Melanocyte of skin (primary cell): ENCODE measurements at places on chromosomes 1 and 21. TPM values are rescaled to one million over a fixed set of nuclear protein-coding genes. Genes with fewer than 3 reads are reported as not detected.

SPATA45 gene
- 0.34 TPM in 1 of 2 replicates, not detected in the other for total RNA-seq

TENT5C gene
- total RNA-seq: 0.34 and 0.36 TPM in 2 replicates

CD1B gene
- not detected in 2 replicates for total RNA-seq

CLDN14 gene
- total RNA-seq: not detected in 2 replicates

CTSE gene
- 0.33 and 0.93 TPM in 2 replicates for total RNA-seq

PRDM2 gene
- 13.0 and 17.7 TPM in 2 replicates for total RNA-seq

ARHGEF16 gene
- total RNA-seq: under 0.01 and 0.46 TPM in 2 replicates

CD5L gene
- not detected in 2 replicates for total RNA-seq

FAM72D gene
- total RNA-seq: 1.7 and 2.3 TPM in 2 replicates

TP73 gene
- total RNA-seq: under 0.01 TPM in 1 of 2 replicates, not detected in the other

PCSK9 gene
- total RNA-seq: 1.7 and 2.2 TPM in 2 replicates

FBXO44 gene
- total RNA-seq: 17.9 and 26.6 TPM in 2 replicates

PIGR gene
- not detected in 2 replicates for total RNA-seq

TNN gene
- not detected in 2 replicates for total RNA-seq

GJC2 gene
- under 0.01 and 0.62 TPM in 2 replicates for total RNA-seq

LCE1A gene
- not detected in 2 replicates for total RNA-seq

KCNE1 gene
- total RNA-seq: 1.00 and 1.1 TPM in 2 replicates

OLFML2B gene
- 2.4 and 6.2 TPM in 2 replicates for total RNA-seq

DPM3 gene
- total RNA-seq: 33.3 and 59.7 TPM in 2 replicates

PPFIA4 gene
- total RNA-seq: 0.93 and 2.3 TPM in 2 replicates

TFF2 gene
- total RNA-seq: not detected in 2 replicates

KIAA1614 gene
- total RNA-seq: 3.9 and 4.7 TPM in 2 replicates

ZFP69B gene
- 2.0 TPM in 2 replicates for total RNA-seq

DDX59 gene
- 14.1 and 18.9 TPM in 2 replicates for total RNA-seq

IGSF21 gene
- total RNA-seq: not detected in 2 replicates

DEPDC1 gene
- total RNA-seq: 40.0 and 56.3 TPM in 2 replicates

ANKRD34A gene
- total RNA-seq: 0.15 and 0.67 TPM in 2 replicates

CFAP126 gene
- not detected in 2 replicates for total RNA-seq

ERICH3 gene
- not detected in 2 replicates for total RNA-seq

B3GALT2 gene
- 0.73 and 1.0 TPM in 2 replicates for total RNA-seq

PGLYRP4 gene
- total RNA-seq: not detected in 2 replicates

COL11A1 gene
- total RNA-seq: 71.6 and 203 TPM in 2 replicates

AADACL3 gene
- total RNA-seq: not detected in 2 replicates

LCE1F gene
- total RNA-seq: not detected in 2 replicates
